ENCODE measurements at places on chromosomes 7 and 10.

- no peak for DNase-seq
These were observed 8.1 kb downstream of the PRKRIP1 start for GRCh38 chr7:102404005-102404861.

DNA sequence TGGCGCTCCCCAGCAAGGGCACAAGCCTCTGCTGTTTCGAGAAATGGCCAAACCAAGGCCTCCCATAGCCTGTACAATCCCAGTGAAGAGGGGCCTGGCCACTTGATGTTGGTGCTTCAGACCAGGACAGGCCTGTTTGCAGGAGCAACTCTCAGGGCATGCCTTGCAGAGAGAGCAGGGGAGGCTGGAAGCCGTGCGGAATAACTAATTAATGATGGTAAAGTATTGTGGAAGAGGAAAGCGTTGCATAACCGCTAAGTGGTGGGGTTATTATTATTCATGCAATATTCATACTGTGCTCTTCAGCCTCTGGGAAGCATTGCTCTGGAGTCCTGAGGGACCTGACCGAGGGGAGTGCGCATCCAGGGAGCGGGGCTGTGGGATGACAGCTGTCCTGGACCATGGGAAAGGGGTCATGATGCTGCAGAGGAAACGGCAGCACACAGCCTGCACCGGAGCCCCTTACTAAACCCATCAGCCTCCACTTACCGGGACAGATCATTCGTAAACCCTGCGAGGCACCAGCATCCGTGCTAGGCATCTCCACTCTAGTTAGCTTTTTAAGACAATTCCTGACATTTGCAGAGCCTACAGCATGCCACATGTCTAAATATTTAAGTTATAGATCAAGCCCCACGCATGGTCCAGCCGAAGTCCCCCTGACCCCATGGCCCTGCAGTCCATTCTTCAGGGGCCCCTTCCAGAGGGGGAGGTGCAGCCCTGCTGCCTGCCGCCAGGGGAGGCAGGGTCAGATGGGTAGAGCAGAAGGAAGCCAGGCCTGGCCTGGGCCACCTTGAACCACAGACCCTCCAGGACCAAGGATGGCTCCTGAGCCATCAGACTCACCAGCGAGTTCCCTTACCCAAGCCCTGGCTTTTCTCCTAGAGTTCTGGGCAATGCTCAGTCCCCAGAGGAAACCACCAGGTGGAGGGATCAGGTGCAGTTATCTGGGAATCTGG is 11.6 kb downstream of the TMEM273 start:
- DNase-seq: peak; percentile 74

DNA sequence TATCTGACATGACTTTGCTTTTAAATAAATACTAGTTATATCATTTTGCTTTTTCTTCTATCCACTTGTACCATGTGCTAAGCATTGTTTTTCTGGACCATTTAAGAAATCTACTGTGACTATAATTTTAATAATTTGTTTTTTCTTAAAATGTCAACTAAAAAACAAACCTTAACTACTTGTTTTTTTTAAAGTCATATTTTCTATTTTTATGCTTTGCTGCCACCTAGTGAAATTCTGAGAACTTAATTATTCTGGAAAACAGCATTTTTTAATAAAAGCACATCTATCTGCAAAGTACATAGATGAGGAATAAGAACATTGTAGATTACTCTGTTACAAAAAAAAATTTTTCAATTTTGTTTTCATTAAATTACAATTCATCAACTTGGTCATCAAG is 47.4 kb downstream of the ORC5 start:
- no peak for DNase-seq

GRCh38 chr10:34155812-34156211 is 659.3 kb downstream of the PARD3 start:
- no peak for DNase-seq

- no peak for DNase-seq
These were observed 56.7 kb upstream of the SEMA3A start for GRCh38 chr7:84251277-84251781.

DNA sequence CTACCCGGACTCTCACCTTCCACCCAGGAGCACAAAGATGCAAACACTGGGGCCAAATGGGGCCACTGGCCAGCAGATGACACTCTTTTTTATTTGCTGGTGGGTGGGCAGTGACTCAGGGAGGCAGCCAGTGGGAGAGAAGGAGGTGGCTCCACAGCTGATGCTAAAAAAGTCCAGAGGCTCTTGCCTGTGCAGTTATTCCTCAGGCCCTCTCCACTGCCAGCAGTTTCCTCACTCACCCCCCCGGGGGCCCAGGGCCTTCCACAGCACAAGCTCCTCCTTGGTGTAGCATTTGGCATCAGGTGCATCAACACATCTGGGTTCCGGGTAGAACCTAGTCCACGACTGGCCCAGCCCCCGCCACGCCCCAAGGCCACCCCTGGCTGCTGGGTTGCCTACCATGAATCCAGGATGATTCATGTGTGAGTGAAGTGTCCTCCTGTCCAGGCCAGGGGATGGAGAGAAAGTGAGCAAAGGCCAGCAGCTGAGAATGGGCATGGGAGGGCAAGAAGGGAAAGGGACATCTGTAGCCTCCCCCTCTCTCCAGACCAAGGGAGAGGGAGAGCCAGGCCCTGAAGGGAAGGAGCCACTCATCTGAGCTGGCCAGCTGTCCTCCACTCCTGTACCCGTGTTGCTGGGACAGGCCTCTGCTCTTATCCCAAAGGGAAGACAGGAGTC is 1.7 kb upstream of the KCNH2 start:
- no peak for DNase-seq

GRCh38 chr7:151008511-151009323 is 15.6 kb downstream of the ATG9B start:
- no peak for DNase-seq

DNA sequence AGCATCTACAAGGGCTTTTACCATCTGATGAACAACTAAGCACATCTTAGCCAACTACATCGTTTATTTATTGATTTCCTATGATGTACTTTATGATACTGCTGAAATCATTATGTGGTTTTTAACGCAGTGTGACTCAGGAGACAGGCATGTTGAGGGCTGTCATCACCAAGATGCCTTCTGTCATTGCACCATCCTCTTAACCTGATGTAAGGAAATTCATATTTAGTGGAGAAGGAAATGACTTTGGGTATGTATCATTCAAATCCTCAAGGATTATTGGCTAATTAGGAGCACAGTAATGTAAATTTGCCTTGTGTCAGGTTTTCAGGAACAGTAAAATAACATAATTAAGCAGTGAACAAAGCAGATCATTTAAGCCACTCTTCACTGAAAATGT is 138.5 kb upstream of the MGMT start:
- no peak for DNase-seq

GRCh38 chr10:11934262-11934661 is 108.3 kb downstream of the UPF2 start:
- no peak for DNase-seq

DNA sequence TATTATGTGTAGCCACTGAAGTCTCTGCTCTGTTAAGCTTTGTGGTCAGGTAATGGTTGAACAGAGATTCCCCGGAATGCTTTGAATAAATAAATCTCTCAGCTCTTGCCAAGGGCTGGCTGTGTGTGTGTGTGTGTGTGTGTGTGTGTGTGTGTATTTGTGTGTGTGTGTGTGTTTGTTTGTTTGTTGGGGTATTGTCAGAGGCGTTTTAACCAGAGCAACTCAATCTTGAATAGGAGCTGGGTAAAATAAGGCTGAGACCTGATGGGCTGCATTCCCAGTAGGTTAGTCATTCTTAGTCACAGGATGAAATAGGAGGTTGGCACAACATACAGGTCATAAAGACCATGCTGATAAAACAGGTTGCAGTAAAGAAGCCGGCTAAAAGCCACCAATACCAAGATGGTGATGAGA is 256.2 kb upstream of the CACNA2D1 start:
- DNase-seq: no peak
